ENCODE measurements at places on chromosomes 13 and 19.

- no peak for DNase-seq
These were observed 2.3 kb downstream of the PPP1R15A start for GRCh38 chr19:48874303-48875135.

DNA sequence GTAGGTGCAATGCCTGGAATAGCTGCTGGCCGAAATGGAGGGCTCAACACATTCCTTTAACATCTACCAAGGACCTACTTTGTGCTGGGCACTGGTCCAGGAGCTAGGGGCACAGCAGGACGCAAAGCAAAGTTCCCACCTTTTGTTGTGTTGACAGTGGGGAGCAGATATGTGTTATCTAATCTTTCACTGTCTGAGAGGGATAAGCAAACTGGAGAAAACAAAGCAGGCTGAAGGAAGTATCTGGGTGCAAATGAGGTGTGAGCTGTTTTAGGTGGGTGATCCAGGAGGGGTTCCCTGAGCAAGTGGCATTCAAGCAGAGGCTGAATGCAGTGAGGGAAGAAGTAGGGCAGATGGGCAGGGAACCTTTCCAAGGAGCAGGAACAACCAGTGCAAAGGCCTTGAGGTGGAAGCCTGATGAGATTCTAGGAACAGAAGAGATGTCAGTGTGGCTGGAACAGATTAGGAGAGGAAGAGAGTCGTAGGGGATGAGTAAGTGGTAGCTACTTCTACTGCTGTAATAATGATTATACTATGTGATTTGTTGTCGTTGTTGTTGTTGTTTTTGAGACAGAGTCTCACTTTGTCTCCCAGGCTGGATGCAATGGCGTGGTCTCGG lies 2.2 kb upstream of the PLAUR start:
- DNase-seq = no peak

DNA sequence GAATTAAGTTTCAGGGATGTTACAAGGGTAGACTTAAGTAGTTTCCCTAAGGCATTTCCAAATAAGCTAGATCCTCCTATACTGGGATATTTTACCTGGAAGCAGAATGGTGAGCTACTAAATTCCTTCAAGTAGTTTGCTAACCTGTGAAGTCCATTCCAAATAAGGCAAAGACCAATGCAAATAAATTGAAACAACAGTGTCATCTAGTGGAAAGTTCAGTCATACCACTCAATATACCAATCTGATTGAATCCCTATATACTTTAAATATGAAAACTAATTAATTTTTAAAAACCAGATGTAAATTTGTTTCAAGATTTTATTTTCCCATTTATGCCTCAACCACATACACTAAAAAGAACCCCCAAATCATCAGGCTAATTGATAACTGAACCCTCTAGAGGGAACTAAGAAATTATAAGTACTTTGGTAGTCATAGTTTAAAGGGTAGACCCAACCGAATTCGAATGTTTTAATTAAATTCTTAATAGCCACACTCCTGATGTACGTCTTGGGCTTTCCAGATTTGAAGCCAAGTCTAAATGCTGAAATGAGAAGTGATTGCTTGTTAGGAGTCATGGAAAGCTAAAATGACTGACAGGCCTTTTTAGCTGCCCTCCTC lies 223.7 kb downstream of the TBC1D4 start:
- DNase-seq = peak; percentile 38

DNA sequence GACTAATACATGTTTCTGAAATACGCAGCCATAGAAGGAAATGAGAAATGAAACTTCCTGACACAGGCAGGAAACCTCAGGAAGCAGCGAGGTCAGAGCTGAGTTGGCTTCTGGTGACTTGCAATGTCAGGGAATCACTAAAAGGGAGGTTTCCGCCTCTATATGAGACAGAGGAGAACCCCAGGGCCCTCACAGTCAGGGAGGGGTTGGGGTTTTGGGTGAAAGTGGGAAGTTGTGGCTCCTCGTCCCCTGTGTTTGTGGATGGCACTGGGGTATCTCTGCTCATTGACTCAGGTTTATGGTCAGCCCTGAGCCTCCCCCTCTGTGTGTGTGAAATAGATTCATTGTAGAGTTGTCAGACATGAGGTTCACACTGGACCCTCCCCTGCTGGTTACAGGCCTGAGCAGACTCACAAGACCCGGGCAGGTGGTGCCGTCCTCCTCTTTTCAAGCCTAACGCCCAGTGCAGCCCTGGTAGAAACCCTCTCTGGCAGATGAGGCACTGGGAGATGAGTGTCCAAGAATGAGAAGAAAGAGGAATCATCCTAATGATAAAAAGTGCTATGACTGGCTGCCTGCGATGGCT lies 5.5 kb upstream of the LILRA6 start:
- DNase-seq = no peak

DNA sequence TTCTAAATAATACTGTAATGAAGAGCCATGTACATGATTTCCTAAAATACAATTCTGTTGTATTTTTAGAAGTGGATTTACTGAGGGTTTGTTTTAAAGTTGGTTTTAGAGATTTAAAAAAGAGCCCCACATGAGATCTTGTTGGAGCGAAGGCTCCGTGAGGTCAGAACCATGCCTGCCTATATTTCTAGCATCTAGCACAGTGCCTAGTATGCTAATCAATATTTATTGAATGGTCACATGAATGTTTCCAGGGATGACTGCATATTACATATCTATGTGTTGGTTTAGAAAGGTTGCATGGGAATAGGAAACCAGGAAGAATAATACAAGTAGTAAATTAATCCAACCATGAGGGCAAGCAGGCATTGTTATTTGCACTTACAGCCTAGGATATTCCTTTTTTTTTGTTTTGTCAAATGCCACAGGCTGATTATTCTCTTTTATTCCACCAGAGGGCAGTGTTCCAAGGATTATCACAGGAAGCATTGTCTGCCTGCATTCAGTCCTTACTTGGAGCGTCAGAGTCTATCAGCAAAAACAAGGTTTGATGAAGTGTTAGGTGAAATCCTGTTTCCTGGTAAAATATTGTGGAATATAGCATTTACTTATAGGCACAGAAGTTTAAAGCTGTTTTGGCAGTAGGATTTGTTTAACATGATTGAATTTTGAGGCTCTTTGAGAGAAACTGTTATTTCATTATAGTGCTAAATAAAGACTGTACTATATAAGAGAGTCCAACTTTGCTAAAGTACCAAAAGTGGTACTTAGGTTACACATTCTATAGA lies 46.8 kb downstream of the COG3 start:
- DNase-seq = peak; percentile 80

GRCh38 chr13:109968876-109969577 lies 182.6 kb upstream of the IRS2 start:
- DNase-seq = no peak

GRCh38 chr19:5985098-5985783 lies 7.3 kb upstream of the RANBP3 start:
- peak; percentile 51 for DNase-seq

- no peak for DNase-seq
These were observed 24.2 kb downstream of the FXYD5 start for GRCh38 chr19:35178701-35179100.

DNA sequence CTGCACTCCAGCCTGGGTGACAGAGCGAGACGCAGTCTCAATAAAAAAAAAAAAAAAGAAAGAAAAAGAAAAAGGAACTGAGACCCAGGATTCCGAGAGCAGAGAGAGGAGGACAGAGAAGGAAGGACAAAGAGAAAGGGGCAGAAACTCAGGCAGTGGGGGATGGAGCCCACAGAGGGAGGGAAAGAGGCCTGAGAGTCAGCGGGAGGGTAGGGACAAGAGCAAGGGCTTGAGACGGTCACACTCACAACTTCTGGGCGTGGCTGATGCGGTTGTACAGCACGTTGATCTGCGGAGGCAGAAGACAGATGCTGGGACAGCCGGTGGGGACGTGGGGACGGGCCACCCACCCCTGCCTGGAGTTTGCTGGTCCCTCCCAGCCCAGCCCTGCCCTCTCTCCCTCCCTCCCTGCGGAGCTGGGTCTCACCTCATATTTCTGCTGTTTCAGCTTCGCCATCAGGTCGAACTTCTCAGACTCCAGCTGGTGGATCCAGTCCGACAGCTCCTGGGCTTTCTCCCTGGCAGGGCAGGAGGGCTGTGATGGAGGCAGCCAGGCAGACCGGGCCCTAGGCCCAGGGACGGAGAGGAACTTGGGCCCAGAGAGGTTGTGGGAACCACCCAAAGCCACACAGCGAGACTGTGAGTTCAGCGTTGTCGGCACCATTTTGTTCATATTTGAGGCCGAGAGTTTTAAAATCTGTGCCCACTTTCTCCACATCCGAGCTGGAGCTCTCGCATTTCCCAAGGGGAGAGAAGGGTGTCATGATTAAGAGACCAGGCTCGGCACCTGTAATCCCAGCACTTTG lies 15.2 kb downstream of the TNNT1 start:
- no peak for DNase-seq

DNA sequence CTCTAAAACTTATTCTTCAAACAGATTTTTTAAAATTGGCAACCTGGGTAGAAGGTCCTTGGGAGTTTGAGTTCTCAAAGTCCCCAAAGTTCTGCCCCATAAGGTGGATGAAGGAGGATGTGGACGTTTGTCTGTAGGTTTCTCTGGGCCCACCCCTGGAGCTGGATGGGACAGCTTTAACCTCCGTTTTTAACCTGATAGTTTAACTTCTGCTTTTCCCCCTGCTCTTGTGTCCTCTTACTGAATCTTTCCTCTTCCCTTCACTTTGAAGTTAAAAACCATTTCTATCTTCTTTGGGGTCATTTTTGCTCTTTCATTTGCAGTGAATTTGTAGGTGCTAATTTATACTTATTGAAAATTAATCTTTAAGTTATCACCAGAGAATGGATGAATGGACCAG lies 79.1 kb downstream of the ESD start:
- no peak for DNase-seq

DNA sequence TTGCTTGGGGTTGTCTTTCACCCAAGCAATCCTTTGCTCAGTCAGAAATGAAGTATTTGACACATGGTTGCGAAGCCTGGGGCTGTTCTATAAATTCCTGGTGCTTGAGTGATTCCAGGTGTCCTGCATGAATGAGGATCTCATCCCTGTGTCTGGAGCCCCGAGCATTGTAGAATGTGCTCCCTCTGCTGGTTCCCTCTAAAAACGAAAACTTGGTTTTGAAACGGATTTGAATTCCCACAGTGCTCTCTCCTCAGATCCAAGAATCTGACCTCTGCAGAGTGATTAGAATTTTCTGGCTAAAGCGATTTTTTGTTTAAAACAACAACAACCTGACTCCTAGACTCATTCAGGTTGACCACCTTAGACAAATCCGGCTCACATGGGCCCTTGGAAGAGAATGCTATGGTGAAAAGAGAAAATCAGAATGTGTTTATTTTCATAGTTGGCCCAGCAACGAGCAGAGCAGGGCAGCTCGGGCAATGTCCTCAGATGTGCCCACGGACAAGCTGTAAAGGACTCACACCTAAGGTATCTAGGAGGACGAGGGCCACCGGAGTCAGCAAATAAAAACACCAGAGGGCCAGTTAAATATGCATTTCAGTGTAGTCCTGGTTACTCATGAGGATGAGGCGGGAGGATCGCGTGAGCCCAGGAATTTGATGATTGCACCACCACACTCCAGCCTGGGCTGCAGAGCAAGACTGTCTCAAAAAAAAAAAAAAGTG lies 8.7 kb upstream of the ATP12A start:
- peak; percentile 83 for DNase-seq

- no peak for DNase-seq
These were observed 918.8 kb upstream of the MIR17HG start for GRCh38 chr13:90428522-90429210.

GRCh38 chr13:70527599-70527998 lies 419.3 kb upstream of the KLHL1 start:
- DNase-seq = no peak

DNA sequence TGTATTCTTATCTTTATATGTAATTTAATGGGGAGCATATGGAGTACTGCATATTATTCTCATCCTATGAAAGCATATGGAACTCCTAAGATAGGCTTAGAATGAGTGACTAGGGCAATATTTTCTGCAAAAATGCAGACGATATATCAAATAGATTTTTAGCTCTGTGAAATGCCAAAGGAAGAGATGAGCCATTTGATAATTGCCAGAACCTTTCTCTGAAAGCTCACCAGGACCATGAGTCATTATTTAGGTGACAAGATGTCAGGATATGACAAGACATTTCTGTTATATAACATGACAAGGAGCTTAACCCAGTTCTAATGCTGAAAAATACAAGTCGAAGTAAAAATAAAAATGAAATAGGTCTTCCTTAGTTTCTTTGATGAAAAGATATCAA lies 145.0 kb downstream of the SLITRK6 start:
- DNase-seq = no peak

DNA sequence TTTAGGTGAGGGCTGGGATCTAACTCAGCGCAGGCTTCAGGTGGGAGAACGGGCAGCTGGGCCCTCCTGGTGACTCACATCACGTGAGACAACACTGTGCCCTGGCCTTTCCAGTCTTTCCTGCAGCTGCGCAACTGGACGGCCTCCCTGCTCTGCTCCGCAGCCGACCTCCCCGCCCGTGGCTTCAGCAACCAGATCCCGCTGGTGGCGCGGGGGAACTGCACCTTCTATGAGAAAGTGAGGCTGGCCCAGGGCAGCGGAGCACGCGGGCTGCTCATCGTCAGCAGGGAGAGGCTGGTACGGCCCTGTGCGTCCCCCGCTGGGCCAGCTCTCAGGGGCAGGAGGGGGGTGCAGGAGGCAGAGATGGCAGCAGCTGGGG lies 8.8 kb downstream of the SPPL2B start:
- peak; percentile 80 for DNase-seq

DNA sequence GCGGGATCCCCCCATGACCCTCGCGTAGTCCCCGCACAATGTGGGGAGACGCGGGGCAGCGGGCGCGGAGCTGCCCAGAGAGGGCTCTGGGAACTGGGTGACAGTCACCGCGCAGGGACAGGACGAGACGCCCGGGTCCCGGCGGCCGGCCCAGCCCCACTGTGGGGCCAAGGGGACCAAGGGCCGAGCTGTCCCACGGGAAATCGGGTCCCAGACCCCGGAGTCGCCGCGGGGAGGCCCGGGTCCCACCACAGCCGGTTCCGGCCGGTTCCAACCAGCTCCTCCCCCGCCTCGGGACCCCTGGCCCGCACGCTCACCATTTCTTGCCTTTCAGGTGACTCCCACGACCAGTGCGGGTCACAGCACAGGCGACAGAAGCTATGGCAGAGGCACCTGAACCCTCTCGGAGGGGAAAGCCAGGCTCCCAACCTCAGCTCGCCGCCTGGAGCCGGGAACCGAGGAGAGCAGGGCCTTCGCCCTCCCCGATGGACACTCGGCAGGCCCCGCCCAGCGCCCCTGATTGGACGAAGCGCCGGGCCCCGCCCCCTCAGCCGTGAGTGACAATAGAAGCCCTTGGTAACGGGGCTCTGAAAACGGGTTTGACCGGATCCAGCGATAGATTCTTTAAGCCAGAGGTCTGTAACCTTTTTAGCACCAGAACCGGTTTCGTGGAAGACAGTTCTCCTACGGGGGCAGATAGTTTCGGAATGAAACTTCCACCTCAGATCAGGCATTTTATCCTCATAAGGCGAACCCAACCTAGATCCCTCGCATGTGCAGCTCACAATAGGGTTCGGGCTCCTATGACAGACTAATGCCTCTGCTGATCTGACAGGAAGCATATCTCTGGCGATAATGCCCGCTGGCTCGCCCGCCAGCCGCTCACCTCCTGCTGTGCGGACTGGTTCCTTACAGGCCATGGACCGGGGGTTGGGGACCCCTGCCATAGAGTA lies at the start of gene ZNF433:
Gene ZNF433 (minus strand): TSS at position 460 of the 953 bp plus-strand sequence. CDS start 140 bp downstream, at position 320.
- DNase-seq = peak; percentile 98

- no peak for DNase-seq
These were observed 528.8 kb upstream of the PCDH20 start for GRCh38 chr13:61944329-61944929.

GRCh38 chr19:5578097-5578846 lies 10.5 kb upstream of the TINCR start:
- peak; percentile 85 for DNase-seq

Data from hepatocyte (in vitro differentiated cells).